ENCODE measurements at places on chromosomes 3 and 15.

DNA sequence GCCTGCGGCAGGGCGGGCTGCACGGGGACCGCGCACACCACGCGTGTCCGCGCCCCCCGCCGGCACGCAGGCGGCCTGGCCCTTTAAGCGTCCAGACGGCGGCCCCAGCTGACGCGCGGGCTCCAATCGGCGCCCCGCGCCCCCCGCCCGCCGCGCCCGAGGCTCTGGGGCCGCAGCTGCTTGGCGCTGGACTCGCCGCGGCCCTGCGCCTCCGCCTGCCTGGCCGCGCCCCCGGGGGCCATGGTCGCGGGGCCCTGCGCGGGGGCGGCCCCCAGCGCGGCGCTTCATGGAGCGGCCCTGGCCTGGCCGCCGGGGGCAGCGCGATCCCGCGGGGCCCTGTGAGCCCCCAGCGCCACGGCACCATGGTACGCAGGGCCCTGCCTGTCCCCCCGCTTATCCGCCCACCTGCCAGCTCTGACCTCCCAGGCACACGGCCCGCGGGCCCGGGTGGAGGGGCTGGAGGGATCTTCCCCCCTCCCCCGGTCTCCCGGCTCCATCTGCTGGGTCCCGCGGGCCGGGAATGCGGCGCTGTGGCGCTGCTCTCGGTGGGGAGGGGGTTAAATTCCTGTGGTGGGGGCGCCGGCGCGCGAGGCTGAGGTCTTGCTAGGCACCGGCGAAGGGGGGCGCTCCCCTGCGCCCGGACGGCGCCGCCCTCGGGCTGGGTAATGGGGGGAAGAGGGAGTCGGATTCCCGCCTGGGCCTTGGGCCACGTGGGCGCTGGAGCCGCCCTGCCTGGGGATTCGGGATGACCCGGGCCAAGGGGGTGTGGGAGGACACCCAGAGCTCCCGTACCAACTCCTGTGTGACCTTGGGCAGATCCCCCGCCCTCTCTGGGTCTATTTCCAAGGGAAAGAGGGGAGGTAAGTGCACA lies 1.1 kb downstream of the ZBTB47 start:
- DNase-seq = no peak

GRCh38 chr3:128563439-128563838 lies 70.4 kb upstream of the GATA2 start:
- DNase-seq = no peak

- no peak for DNase-seq
Measured at GRCh38 chr3:12643010-12643380, 20.9 kb downstream of the RAF1 start.

GRCh38 chr15:60616628-60617027 lies 137.7 kb upstream of the ICE2 start:
- DNase-seq = no peak

GRCh38 chr15:57806003-57806402 lies 99.5 kb downstream of the POLR2M start:
- DNase-seq = no peak

DNA sequence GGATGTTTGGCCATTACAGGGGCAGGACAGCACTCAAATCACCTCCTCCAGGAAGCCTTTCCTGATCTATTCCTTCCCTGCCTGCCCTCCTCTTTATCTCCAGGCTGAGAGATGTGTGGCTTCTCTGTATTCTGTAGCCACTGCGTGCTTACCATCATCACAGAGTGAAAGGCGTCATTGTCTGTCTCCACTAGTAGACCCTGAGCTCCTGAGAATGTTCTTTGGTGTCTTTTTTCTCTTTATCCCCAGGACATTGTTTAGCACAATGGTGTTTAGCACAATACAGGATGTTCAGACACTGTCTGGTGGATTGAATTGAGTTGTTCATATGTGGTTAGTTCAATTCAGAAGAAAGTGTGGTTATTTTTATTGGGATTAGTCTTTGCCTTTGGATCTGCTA lies 26.2 kb upstream of the LARS2 start:
- peak; percentile 22 for DNase-seq

GRCh38 chr3:150462108-150462507 lies 54.0 kb downstream of the TSC22D2 start:
- no peak for DNase-seq

DNA sequence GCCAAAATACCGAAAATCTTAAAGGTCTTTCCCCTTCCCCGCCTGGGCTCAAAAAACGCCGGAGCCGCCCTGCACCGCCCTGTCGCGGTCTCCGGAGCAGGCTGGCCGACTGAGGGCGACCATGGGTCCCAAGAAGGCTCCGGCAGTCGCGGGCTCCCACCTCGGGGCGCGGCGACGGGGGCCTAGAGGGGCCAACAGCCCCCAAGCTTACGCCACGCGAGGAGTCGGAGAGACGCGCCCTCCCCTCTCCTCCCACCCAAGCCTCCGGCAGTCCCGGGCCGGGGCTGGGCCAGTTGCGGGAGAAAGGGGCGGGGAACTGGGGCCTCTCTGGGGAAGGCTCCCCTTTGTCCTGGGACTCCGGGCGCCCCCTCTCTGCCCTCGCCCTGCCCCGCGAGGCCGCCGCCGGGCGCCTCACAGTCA lies 69.2 kb downstream of the GOLGA8B start:
- DNase-seq = no peak

GRCh38 chr15:69288011-69288410 lies 10.7 kb upstream of the PAQR5 start:
- DNase-seq = no peak

- DNase-seq = no peak
Measured at GRCh38 chr3:102525624-102526023, 90.8 kb downstream of the ZPLD1 start.

GRCh38 chr3:58104712-58105111 lies 96.5 kb downstream of the FLNB start:
- no peak for DNase-seq

GRCh38 chr15:70061696-70062270 lies 35.9 kb downstream of the TLE3 start:
- no peak for DNase-seq

- no peak for DNase-seq
Measured at GRCh38 chr3:66378256-66378655, 122.6 kb downstream of the LRIG1 start.

- DNase-seq = no peak
Measured at GRCh38 chr15:65323071-65323511, 18.6 kb downstream of the RNU5B-1 start.

GRCh38 chr15:67307156-67307555 lies 52.6 kb downstream of the IQCH start:
- no peak for DNase-seq

GRCh38 chr15:70084461-70084860 lies 13.3 kb downstream of the TLE3 start:
- no peak for DNase-seq

DNA sequence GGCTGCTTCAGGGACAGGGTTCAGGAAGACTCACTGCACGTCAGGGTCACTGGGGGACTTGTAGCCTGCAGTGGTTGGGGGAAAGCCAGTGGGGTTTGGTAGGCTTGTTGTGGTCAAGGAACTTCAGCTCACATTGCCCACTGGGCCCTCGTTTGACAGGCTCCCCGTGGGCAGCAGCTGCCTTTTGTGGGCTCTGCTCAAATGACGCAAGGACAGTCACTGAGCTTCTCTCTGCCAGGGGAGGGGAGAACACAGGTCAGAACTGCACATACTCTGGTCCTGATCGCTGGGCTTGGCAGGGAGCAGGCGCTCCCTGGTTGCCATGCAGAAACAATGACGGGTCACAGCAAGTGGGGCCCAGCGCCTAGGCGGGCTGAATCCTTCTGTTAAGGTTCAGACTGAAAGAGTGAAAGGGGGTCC lies 45.5 kb downstream of the FAM174B start:
- no peak for DNase-seq

GRCh38 chr3:32913790-32914446 lies 37.5 kb upstream of the CCR4 start:
- DNase-seq = no peak

- no peak for DNase-seq
Measured at GRCh38 chr3:161412123-161412522, 40.8 kb upstream of the SPTSSB start.

- DNase-seq = no peak
Measured at GRCh38 chr15:99239545-99240198, 9.7 kb downstream of the TTC23 start.

DNA sequence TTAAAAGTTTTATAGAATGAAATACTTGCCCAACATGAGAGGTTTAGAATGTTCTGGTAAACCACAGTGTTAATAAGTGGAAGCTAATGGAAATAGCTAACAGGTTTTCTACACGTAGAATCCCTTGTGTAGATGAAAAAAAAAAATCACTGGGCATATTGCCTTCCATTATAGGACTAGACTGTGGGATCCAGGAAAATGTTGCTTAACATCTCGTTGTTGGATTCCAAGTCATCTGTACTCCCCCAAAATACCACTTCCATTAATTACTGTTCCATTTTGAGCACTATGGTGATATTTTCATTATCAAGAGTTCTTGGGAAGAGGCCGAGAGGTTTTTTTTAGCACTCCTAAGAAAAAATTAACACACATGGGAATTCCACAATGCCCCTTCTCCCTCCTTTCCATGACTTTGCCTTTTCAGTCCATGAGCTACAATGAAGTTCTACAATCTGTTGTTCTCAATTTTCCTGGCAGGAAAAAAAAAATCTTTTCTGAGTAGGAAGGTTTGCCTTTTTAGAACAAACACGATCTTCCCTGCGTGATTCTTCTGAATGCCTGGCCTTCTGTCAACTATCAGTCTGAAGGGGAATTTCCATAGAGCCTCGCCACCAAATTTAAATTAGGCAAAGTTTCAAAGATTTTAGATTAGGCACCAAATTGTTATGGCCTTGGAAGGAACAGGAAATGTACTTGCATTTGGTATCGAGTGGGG lies 74.4 kb upstream of the CTDSPL start:
- no peak for DNase-seq

DNA sequence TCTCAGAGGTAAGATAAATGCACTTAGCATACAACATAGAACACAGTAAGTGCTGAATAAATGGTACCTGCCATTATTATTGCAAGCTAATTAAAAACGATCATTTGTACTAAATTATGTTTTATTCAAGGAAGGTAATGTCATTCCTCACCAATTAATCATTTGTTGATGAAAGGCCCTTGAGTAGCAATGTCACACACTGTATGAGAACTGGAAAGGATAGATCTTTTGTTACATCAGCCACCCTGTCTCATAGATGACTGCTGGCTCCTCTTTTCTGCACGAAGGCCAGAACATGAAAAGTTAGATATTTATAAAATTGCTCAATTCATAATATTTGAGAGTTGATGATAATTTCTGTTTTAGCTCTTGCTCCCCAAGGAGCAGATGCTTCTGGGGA lies 415.4 kb downstream of the RBMS3 start:
- no peak for DNase-seq

DNA sequence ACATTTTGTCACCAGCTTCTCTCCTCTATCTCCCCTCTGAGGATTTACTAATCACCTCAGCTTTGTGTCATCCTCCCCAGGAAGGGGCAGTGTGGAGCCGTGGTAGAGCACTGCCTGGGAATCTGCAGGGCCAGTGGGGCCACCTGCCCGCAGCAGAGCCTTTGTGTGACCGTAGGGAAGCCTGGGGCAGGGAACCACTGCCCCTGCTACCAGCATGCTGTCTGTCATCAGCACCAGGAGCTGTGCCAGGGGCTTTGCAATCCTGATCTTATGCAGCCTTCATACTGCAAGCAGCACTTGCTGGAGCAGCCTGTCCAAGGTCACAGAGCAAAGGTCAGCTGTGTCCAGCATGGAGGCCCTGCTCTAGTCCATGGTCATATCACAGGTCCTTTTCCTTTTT lies 170.2 kb upstream of the IL12A start:
- DNase-seq = no peak

- DNase-seq = no peak
Measured at GRCh38 chr3:152447511-152447910, 178.8 kb downstream of the MBNL1 start.

- DNase-seq = no peak
Measured at GRCh38 chr15:87045746-87046145, 966.1 kb downstream of the AGBL1 start.

GRCh38 chr3:23697416-23697815 lies 108.3 kb upstream of the UBE2E1 start:
- no peak for DNase-seq

- DNase-seq = no peak
Measured at GRCh38 chr3:50047426-50047825, 41.3 kb upstream of the RBM5 start.

- DNase-seq = no peak
Measured at GRCh38 chr3:141523615-141524375, 37.0 kb downstream of the RASA2 start.

- DNase-seq = peak; percentile 53
Measured at GRCh38 chr3:102225407-102226132, 209.2 kb upstream of the ZPLD1 start.

All from NCI-H526 treated with DMSO at 0.1 percent for 48 hours (cell line).